ENCODE measurements at places on chromosomes 2 and 18. TPM values are rescaled to one million over a fixed set of nuclear protein-coding genes. Genes with fewer than 3 reads are reported as not detected.
A peak's percentile ranks its signal among the peaks of the same experiment; 100 is the strongest.

GRCh38 chr2:19751631-19752030 is 150.2 kb downstream of the TTC32 start:
- DNase-seq: no peak
- peaks cover 13% of the 10 kb centered on the region for H3K4me1 ChIP-seq
- no peaks in the 10 kb centered on the region for H3K36me3 ChIP-seq
- H3K27ac ChIP-seq: no peak overlapping the region
- H3K4me3 ChIP-seq: no peak overlapping the region

DNA sequence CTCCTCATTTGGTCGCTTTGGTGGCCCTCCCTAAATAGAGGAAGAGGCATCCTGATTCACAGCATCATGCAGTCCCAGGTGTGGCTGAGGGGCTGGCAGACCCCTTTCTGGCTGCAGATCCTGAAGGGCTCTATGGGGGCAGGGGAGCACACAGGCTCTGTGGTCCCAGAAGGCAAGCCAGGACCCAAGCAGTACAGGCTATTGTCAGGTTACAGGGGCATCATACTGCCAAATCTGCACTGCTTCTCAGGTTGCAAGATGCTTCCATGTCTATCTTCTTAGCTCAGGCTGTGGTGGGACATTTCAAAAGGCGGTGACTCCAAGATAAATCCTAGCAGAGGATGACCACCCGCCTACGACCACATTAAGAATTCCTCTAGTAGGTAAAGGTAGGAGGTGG is 54.3 kb downstream of the TTC32 start:
- no peaks in the 10 kb centered on the region for H3K36me3 ChIP-seq
- H3K4me3 ChIP-seq: no peak overlapping the region
- DNase-seq: peak; percentile 60
- H3K27me3 ChIP-seq: peaks cover 4% of the 10 kb centered on the region

- H3K27ac ChIP-seq: no peak overlapping the region
- no peak for DNase-seq
- no peak overlapping the region for H3K4me3 ChIP-seq
Observed at GRCh38 chr2:211860224-211860623, 678.4 kb downstream of the ERBB4 start.

GRCh38 chr2:44560352-44560751 is 198.6 kb downstream of the CAMKMT start:
- no peak overlapping the region for H3K27ac ChIP-seq
- H3K36me3 ChIP-seq: no peaks in the 10 kb centered on the region
- no peak overlapping the region for H3K4me3 ChIP-seq
- H3K4me1 ChIP-seq: no peaks in the 10 kb centered on the region

- peaks cover 28% of the 10 kb centered on the region for H3K27me3 ChIP-seq
- no peaks in the 10 kb centered on the region for H3K4me1 ChIP-seq
- H3K36me3 ChIP-seq: no peaks in the 10 kb centered on the region
- no peak overlapping the region for H3K27ac ChIP-seq
Observed at GRCh38 chr2:170339322-170339721, 161.4 kb downstream of the MYO3B start.

GRCh38 chr2:234169674-234170073 is 119.2 kb downstream of the SPP2 start:
- no peak overlapping the region for H3K4me3 ChIP-seq
- no peaks in the 10 kb centered on the region for H3K27me3 ChIP-seq
- H3K36me3 ChIP-seq: no peaks in the 10 kb centered on the region
- H3K27ac ChIP-seq: peak overlapping the region; percentile 47
- peaks cover 59% of the 10 kb centered on the region for H3K4me1 ChIP-seq

DNA sequence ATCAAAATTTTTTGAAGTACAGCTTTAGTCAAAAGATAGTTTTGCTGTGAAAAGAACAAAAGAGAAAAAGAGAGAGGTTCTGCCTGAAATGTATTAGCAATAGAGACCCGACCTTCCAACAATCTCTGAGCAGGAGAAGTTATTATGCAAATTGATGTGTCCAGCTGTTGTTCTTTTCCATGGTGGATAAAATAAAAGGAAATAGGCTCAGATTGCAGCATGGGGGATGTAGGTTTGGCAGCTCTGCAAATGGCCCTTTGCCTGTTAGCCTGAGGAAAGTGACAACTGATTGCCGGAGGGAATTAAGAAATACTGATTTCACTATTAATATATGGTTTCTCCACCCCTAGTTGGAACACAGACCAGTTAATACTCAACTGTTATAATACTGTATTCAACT is 1283.2 kb upstream of the NXPH2 start:
- H3K4me1 ChIP-seq: no peaks in the 10 kb centered on the region
- no peak for DNase-seq
- H3K27ac ChIP-seq: no peak overlapping the region
- peaks cover 23% of the 10 kb centered on the region for H3K27me3 ChIP-seq
- H3K4me3 ChIP-seq: no peak overlapping the region

DNA sequence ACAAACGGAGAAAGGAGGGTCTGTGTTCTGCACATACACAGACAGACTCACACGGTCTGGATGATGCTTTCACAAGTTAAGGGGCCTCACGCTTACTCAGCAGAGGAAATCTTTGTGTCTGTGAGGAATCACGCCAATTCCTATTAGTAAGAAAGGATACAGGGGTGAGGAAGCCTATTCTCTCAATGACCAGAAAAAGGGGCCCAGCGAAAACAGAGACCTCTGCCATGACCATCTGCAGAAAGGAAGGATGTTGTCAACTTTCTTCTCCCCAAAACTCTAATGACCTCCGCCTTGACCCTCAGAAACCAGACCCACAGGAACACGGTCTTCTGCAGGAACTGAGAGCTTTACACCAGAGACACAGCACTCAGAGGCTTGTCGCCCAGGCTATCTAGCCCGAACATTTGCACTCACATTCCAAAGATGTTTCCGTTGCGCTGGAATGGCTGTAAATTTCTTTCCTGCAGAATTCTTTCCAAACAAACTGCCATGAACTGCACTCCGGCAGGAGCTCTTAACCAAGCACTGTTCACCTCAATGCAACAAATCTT is 186.3 kb downstream of the TCF4 start:
- H3K4me1 ChIP-seq: peaks cover 79% of the 10 kb centered on the region
- H3K4me3 ChIP-seq: peak overlapping the region; percentile 74
- H3K36me3 ChIP-seq: no peaks in the 10 kb centered on the region
- no peaks in the 10 kb centered on the region for H3K27me3 ChIP-seq
- H3K27ac ChIP-seq: peak overlapping the region; percentile 97
- no peak for DNase-seq

DNA sequence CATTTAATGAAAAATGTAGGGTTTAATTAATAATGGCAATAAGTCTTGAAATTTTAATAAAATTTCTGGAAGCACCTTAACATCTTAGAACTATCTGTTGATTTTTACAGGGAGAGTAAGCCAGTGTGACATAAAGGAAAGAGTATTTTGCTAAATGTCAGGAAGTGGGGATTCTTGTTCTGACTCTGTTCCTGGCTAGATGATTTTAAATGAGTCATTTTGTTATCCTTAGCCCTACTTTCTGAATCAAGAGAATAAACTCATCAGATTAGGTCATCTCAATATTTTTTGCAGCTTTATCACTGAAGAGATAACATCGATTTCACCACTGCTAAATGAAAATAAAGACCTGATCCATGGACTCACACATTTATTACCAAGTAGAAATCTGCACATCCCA is 377.5 kb upstream of the CYRIA start:
- no peaks in the 10 kb centered on the region for H3K4me1 ChIP-seq
- no peak for DNase-seq
- no peaks in the 10 kb centered on the region for H3K27me3 ChIP-seq
- H3K4me3 ChIP-seq: no peak overlapping the region
- H3K27ac ChIP-seq: no peak overlapping the region

GRCh38 chr18:48781163-48781987 is 169.4 kb downstream of the SMAD7 start:
- peak overlapping the region; percentile 89 for H3K27ac ChIP-seq
- DNase-seq: no peak

- H3K4me1 ChIP-seq: no peaks in the 10 kb centered on the region
- H3K27ac ChIP-seq: no peak overlapping the region
- no peak overlapping the region for H3K4me3 ChIP-seq
- peak; percentile 73 for DNase-seq
Observed at GRCh38 chr18:79844999-79845563, 47.3 kb downstream of the KCNG2 start.

GRCh38 chr2:206240327-206240726 is 34.1 kb upstream of the ZDBF2 start:
- no peaks in the 10 kb centered on the region for H3K36me3 ChIP-seq
- peaks cover 4% of the 10 kb centered on the region for H3K27me3 ChIP-seq
- H3K4me1 ChIP-seq: no peaks in the 10 kb centered on the region
- H3K27ac ChIP-seq: no peak overlapping the region
- no peak overlapping the region for H3K4me3 ChIP-seq

DNA sequence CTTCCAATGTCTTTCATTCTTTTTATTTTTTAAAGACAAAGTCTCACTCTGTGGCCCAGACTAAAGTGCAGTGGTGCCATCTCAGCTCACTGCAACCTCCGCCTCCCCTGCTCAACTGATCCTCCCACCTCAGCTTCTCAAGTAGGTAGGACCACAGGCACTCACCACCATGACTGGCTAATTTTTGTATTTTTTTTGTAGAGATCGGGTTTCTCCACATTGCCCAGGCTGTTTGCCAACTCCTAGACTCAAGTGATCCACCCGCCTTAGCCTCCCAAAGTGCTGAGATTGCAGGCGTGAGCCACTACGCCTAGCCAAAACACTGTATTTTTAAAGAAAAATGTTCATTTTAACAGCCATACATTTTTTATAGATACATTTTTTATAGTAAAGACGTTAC is 12.7 kb downstream of the GCKR start:
- H3K27ac ChIP-seq: no peak overlapping the region
- H3K36me3 ChIP-seq: no peaks in the 10 kb centered on the region
- H3K27me3 ChIP-seq: peaks cover 31% of the 10 kb centered on the region
- no peak overlapping the region for H3K4me3 ChIP-seq
- peaks cover 4% of the 10 kb centered on the region for H3K4me1 ChIP-seq

- H3K27me3 ChIP-seq: peaks cover 33% of the 10 kb centered on the region
- no peak overlapping the region for H3K4me3 ChIP-seq
- H3K36me3 ChIP-seq: no peaks in the 10 kb centered on the region
- H3K4me1 ChIP-seq: no peaks in the 10 kb centered on the region
Observed at GRCh38 chr18:23871410-23871809, 143.1 kb upstream of the TTC39C start.

- H3K4me3 ChIP-seq: peak overlapping the region; percentile 75
- H3K27ac ChIP-seq: peak overlapping the region; percentile 68
- H3K27me3 ChIP-seq: no peaks in the 10 kb centered on the region
- peak; percentile 87 for DNase-seq
Observed at GRCh38 chr18:35580701-35581539, 620 bp upstream of the GALNT1 start.

- no peak overlapping the region for H3K4me3 ChIP-seq
- no peak for DNase-seq
- H3K36me3 ChIP-seq: no peaks in the 10 kb centered on the region
Observed at GRCh38 chr2:19746611-19747309, 155.0 kb downstream of the TTC32 start.

DNA sequence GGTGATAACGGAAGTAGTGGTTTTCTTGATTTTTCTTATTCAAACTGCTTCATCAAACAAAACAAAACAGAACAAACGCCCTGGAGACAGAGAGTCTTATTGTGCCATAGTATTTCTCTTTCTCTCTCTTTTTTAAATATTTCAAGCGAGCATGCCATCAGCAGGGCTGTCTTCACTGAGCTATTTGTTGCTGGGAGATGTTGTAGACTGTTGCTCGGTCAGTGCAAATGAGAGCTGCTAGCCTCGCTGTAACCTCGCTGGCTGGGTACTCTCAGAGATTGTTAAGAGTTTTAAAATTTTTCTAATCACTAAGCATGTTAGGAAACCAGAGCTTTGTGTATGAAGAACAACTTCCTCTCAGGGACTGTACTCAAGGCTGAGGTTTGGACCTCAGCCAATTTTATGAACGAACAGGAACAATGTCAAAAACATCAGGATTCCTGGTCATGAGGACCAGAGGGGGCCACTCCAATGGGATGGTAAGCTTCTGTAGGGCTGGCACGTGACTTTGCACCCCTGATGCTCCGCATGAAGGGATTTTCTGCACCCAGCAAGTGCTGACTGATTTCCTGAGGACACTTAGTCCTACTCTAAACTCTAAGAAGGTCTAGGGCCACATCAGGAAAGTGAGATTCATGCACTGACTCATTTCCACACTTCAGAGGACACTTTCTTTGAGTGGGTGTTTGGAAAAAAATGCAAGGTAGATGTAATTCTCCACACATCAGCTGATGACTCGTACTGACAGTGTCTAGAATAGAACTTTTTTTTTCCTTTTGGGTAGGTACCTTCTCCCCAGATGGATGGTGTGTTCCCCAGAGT is 59.8 kb upstream of the IL1R1 start:
- peaks cover 37% of the 10 kb centered on the region for H3K4me1 ChIP-seq
- no peaks in the 10 kb centered on the region for H3K36me3 ChIP-seq
- peak overlapping the region; percentile 86 for H3K27ac ChIP-seq
- H3K27me3 ChIP-seq: no peaks in the 10 kb centered on the region
- H3K4me3 ChIP-seq: peak overlapping the region; percentile 3

DNA sequence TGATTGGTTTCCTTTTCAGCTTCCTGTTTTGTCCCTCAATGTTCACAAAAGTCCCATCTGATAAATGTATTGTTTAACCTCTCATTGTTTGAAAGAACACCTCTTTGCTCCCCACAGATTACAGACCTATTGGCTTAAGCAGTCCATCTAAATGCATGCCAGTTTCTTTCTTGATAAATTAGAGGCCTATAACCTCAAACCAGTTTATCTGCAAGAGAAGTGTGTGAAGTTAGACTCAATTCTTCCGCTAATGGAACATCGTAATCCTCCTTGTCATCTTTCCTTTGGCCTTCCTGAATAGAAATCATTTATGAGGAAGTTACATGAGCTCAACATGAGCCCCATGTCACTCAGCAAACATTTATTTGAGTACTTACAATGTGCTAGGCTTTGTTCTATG is 74.0 kb downstream of the FRZB start:
- H3K36me3 ChIP-seq: no peaks in the 10 kb centered on the region
- DNase-seq: no peak
- peaks cover 7% of the 10 kb centered on the region for H3K4me1 ChIP-seq
- peaks cover 7% of the 10 kb centered on the region for H3K27me3 ChIP-seq
- H3K27ac ChIP-seq: no peak overlapping the region

- H3K27me3 ChIP-seq: no peaks in the 10 kb centered on the region
- no peak for DNase-seq
- H3K4me1 ChIP-seq: no peaks in the 10 kb centered on the region
- no peak overlapping the region for H3K4me3 ChIP-seq
- no peak overlapping the region for H3K27ac ChIP-seq
Observed at GRCh38 chr18:75034937-75035336, 174.0 kb downstream of the PTGR3 start.

DNA sequence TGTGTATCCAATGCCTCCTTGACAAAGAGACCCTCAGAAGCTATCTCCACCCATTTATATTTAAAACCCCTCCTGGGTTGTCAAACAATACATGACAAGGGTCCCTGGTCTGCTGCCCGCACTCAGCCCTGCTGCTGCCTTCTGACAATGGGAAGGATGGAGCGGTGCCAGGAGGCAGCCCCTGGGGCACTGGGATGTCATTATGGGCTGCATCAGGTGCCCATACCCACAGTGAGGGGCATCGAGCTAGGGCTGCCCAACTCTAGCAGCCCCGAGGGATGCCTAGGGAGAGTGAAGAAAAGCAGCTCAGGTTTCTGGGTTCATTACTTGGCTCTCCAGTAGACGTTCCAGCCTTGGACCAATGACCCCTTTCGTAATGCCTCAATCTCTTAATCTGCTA is 301.7 kb downstream of the ALK start:
- peak; percentile 62 for DNase-seq
- no peaks in the 10 kb centered on the region for H3K4me1 ChIP-seq
- no peak overlapping the region for H3K27ac ChIP-seq
- H3K27me3 ChIP-seq: no peaks in the 10 kb centered on the region

Gene HOXD12
- total RNA-seq: not detected

Gene RFX8
- total RNA-seq: not detected

Gene SH2D6
- 1.6 TPM for total RNA-seq

Gene LIMS4
- total RNA-seq: 2.4 TPM

Gene MATN3
- 12.8 TPM for total RNA-seq

Gene RAB6C
- not detected for total RNA-seq

Gene RTKN
- 22.1 TPM for total RNA-seq

Gene EMX1
- not detected for total RNA-seq

Measured in osteocyte (in vitro differentiated cells).